ENCODE measurements at places on chromosomes 12 and 14.

DNA sequence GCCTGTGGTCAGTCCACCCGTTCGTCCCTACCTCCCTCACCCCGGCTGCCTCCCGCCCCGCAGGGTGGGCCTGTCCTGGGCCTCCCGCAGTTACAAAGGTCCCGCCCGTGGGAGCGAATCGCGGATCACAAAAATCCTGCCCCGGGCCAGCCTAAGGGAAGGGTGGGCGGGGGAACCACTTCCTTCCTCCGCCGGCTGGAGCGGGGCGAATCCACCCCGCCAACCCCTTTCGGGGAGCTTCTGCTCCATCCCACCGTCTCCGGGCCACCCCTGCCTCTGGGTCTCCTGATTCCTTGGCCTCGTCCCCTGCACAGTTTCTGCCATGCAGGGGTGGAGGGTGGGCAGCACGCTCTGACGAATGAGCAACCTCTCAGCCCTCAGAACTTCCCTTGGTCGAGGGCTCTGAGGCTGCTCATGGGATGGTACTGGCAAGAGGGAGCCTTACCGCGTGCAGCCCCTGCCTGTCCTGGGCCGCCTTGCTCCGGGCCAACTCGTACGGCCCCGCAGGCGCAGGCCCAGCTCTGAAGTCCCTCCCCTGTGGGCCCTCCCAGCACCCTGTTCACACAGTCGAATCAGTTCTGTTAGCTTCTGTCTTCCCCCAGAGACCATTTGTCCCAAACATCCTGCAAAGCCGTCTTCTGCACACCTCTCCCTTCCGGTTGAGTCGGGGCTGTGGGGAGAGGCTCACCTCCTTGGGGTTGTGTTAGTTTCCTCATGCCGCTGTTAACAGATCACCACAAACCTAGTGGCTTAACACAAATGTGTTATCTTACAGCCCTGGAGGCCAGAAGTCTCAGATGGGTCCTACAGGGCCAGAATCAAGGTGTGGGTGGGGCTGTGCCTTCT lies 589 bp upstream of the HVCN1 start:
- DNase-seq = peak; percentile 30

GRCh38 chr12:106141452-106141851 lies 2.7 kb upstream of the NUAK1 start:
- DNase-seq = no peak

DNA sequence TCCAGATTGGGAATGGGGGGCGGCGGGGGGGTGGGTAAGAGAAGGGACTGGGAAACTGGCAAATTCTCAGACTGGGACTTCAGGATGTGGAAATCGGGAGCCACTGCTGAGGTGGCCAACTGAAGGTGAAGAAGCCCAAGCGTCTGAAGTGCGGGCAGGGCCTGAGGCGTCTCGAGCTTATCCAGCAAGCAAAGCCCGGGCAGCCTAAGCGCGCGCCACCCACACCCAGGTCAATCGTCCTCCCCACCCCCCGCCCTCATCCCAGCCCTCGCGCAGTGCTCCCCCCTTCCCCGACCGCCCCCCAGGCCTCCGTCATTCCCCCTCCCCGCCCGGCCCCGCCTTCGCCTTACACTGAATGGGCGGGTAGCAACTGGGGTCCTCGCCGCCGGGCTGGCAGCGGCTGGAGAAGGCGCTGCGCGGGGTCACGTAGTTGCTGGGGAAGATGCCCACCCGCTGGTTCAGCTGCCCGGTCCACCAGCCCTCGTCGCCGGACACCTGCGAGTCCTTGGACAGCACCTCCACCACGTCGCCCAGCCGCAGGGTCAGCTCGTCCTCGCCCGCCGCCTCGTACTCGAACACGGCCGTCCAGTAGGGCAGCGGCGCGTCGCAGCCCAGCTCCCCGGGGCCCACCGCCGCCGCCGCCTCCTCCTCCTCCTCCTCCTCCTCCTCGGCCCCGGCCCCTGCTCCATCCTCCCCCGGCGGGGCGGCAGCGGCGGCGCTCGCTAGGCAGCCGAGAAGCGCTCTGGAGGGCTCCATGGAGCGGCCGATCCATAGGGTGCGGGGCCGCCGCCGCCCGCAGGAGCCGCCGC lies 693 bp downstream of the MAP3K9 start:
- DNase-seq = peak; percentile 42

GRCh38 chr12:9634969-9635754 lies 27.4 kb upstream of the KLRB1 start:
- DNase-seq = no peak

- DNase-seq = no peak
These were observed 242.5 kb upstream of the ATP2B1 start for GRCh38 chr12:89951050-89951693.
